ENCODE measurements at places on chromosomes 2 and 18.

GRCh38 chr2:135124924-135125886 lies 73.1 kb downstream of the RAB3GAP1 start:
- no peak for DNase-seq

- no peak for DNase-seq
Measured at GRCh38 chr2:68653538-68653982, 10.2 kb downstream of the PROKR1 start.

GRCh38 chr2:8486141-8486540 lies 195.7 kb upstream of the ID2 start:
- DNase-seq = no peak

DNA sequence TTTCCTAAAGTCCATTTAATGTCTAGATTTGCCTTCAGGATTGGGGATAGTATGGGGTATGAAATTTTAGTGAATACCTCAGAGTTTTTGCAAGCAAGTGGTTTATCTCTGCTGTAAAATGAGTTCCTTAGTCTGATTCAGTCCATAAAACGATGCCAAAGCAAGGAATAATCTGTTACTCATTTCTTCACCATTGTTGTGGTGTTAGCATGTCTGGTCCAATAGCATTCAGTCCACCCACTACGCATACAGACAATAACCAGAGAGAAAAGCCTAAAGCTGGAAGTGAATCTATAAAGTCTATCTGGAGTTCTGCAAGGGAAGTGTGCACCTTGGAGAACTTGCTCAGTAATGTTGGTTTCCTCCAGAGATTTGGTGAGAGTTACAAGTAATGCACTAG lies 12.9 kb upstream of the DPP4 start:
- DNase-seq = no peak

GRCh38 chr2:109434351-109434750 lies 179.4 kb downstream of the SEPTIN10 start:
- no peak for DNase-seq

GRCh38 chr2:233964581-233964980 lies 47.4 kb downstream of the TRPM8 start:
- no peak for DNase-seq

DNA sequence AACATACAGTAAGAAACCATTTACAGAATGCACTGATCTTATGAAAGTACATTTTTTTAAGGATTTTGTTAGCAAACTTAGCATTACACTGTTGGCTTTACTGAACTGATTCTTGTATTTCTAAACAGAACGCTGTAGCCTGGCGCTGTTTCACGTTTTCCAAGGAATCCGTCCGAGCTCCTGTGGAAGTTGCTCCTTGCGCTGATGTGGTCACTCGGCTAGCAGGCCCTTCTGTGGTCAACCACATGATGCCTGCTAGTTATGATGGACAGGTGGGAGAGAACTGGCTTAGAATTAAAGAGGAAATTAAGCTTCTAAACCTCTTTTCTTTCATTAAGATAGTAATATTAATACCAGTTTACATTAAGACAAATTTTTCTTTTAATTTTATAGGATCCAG lies 76.8 kb downstream of the CEP192 start:
- no peak for DNase-seq

DNA sequence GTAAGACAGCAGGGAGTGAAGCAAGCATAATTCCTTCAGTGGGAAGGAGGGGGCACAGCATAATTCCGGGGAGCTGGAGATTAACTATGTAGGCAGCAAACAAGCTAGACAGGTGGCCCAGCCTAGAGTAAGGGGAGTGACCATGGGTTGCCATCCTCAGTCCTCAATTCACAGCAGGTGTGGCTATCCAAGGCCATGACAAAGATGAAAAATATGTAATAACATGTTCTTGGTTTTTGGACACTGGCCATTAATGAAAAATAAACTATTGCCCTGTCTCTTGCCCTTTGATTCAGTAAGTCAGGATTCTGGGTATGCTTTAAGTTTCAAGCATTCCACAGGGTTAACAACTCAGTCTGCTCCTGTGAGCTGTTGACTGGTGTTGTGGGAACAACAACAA lies 65.0 kb downstream of the CYP1B1 start:
- DNase-seq = no peak

DNA sequence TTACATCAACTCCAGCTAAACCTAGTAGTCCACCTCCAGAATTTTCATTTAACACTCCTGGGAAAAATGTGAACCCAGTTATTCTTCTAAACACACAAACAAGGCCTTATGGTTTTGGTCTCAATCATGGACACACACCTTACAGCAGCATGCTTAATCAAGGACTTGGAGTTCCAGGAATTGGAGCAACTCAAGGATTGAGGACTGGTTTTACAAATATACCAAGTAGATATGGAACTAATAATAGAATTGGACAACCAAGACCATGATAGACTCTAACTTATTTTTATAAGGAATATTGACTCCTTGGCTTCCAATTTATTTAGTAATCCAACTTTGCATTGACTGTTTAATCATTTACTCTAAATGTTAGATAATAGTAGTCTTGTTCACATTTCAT lies 44.2 kb downstream of the NLRC4 start:
- DNase-seq = no peak

DNA sequence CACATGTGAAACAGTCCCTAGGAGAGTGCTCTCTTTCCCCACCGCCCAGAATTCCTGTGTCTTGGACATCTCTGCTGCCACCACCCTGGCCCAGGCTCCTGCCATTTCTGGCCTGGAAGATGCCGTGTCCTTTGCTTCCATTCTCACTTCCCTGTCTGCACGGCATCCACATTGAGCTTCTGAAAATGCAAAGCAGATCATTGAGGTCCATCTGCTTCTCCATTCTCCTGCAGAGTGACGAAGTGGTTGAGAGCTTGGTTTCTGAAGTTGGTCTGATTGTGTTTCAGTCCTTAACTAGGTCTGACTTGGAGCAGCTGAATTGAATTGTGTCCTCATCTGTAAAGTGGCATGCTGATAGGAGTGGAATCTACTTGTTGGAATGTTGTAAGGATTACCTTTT lies 98.7 kb upstream of the MGAT5 start:
- DNase-seq = no peak

GRCh38 chr2:18961991-18962421 lies 372.6 kb upstream of the NT5C1B start:
- no peak for DNase-seq

DNA sequence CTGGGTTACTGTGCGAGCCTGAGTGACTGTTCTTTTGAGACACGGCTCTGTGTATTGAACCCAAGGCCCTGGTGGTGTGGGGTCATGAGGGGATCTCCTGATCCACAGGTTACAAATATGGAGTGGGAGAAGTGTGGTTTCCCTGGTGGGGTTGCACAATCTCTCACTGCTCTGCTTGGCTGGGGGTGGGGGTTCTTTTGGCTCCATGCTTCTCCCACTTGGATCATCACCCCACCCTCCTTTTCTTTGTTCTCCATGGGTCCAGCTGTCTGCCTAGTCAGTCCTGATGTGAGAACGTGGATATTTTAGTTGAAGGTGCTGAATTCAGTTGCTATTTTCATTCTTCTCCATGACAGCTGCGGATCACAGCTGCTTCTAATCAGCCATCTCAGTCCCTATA lies 37.8 kb downstream of the AGPS start:
- DNase-seq = no peak

GRCh38 chr2:192500550-192501200 lies 305.9 kb upstream of the TMEFF2 start:
- no peak for DNase-seq

DNA sequence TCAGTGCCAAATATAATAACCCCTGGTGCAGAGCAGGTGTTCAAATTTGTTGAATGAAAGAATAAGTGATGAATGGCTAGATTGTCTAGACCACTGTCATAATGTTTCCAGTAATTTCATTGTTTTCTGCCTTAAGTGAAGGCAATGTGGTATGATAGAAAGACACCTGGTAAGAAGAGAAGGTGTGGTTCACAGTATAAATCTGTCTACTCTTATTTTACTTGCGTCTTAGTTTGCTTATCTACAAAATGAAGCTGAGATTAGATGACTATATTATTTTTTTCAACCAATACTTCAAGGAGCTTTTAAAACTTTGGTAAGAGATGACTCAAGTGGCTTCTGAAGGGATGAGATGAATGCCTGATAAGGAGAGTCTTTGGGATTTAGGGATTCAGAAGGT lies 788.4 kb downstream of the EPHA4 start:
- DNase-seq = no peak

DNA sequence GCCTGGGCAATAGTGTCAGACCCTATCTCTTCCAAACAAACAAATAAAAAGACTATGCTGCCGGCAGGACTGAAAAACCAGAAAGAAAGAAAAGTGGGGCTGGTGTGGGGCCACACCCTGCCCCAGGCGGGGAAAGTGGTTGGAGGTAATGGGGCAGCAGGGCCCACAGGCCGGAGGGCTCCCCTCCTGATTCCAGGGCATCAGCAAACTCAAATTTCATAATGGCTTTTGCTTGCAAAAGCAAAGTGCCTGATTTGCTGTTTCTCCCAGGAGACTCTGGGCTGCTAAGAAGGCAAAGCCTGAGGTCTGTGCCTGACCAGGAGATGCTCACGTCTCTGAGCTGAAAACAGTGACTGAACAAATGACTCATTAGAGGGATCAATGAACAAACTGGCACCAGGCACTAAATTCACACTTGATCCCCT lies 121.9 kb downstream of the HDAC4 start:
- no peak for DNase-seq

DNA sequence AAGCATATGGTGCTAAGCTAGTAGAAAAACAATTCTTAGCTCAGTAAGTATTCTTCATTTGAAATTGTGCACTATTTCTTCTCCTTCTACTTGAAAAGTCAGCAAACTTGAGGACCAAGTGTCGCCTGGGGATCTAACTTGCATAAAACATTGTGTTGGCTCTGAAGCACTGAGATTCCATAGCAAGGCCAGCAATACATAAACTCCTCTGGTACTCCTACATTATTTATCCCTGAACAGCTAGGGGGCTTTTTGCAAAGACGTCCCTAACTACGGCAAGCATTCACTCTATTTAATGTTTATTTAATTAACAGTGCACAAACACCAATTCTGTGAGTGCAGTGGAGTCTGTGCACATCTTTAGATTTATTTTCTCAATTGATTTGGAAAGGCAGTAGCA lies 392.2 kb downstream of the ERBB4 start:
- no peak for DNase-seq

DNA sequence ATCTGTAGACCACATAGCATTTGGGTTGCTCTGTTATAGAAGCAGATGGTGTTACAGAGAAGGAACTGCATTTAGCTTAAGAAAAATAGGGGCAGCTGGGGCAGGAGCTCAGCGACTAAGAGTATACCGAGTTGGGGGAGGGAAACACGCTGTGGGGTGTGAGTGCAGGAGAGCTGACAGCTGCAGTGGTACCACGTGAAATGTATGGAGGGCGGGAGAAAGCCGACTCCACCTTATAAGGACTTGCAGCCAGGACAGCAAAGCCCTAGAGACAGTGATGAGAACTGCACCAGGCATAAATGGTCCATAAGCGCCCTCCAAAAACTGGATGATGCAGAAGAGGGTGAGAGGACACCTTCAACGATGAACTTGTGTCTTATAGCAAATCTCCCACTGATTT lies 237.6 kb downstream of the PRKCE start:
- no peak for DNase-seq

DNA sequence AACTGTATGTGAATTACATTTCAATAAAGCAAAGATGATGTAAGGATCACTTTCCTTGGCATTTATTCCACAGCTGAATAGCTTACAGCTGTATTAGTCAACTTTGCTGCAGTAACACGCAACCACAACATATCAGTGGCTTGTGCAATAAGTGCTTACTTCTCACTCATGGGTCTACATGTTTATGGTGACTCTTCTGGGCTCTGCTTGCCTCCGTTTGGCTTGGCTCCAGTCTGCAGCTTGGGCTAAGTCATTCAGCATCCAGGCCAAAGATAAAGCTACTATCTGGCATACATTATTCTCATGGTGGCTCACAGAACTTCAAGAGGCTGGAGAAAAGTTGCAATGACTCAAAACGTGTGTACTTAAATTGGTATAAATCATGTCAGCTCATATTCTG lies 355.0 kb downstream of the RNF144A start:
- no peak for DNase-seq

DNA sequence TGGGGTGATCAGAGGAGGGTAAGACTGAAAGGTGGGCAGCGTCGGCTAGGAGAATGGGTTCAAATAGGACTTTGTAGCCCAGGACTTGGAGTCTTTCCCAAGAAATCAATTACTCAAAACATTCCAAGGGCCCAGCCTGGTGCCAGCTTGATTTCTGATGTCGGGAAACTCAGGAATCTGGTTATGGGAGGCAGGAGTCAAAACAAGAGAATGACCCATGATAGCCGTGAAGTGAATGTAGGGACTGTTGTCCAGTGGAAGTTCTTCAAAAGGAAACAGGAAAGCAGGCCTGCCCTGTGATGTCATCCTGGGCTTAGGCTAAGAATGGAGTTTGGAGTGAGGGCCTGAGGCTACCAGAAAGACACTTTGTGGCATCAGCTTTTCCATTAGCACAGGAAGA lies 67.4 kb upstream of the SLC14A2 start:
- DNase-seq = no peak

DNA sequence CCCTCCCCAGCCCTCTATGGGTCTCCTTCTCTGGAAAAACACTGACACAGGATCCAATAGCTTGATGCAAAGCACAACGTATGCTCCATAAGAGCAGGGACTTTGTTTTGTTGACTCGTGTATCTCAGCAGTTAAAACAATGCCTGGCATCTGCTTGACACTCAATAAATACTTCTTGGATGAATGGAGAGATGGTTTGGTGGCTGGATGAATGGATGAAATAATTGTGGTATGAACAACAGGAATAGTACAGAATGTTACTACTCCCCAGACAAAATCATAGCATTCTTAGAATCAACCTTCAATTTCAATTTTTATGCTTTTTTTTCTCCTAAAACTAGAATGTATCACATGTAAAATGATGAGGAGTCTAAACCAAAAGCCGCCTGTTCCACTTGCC lies 57.4 kb downstream of the KCNE4 start:
- no peak for DNase-seq

DNA sequence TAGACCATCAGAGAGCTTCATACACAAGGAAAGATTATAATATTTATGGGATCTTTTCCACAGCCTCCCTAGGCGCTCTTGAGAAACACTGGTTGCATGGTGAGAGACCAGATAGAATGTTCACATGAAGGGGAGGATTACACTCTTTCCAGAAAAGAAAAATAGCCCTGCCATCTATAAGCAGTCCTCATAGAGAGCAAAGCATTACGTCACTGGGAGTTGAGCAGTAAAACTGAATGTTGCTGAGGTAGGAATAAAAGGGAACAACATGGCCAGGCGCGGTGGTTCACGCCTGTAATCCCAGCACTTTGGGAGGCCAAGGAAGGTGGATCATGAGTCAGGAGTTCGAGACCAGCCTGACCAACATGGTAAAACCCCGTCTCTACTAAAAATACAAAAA lies 1934.3 kb downstream of the SUCLG1 start:
- no peak for DNase-seq

DNA sequence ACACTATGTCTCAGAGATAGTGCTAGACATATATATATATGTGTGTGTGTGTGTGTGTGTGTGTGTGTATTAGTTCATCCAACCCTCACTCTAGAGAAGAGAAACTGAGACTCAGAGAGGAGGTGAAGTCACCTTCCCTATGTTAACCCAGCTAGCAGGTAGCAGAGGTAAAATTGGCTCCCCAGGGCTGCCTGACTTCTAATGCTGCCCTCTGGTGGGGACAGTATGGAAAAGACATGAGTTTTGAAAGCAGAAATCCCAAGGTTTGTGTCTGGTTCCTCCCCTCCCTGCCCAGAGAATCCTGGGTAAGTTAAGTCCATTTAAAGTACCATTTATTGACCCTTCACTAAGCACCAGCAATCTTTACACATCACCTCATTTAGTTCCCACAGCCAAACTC lies 137.7 kb downstream of the THNSL2 start:
- DNase-seq = no peak

GRCh38 chr18:12458771-12459170 lies 51.0 kb downstream of the PRELID3A start:
- DNase-seq = no peak

GRCh38 chr2:29544917-29545316 lies 376.5 kb downstream of the ALK start:
- no peak for DNase-seq

Data from stimulated activated CD4-positive, alpha-beta T cell treated with anti-CD3 and anti-CD28 coated beads, Interleukin-1b, Interleukin-23, amount 100 ng/mL, for 1 hour (primary cell).